ENCODE measurements at places on chromosomes 16 and 17.
A peak's percentile ranks its signal among the peaks of the same experiment; 100 is the strongest.

DNA sequence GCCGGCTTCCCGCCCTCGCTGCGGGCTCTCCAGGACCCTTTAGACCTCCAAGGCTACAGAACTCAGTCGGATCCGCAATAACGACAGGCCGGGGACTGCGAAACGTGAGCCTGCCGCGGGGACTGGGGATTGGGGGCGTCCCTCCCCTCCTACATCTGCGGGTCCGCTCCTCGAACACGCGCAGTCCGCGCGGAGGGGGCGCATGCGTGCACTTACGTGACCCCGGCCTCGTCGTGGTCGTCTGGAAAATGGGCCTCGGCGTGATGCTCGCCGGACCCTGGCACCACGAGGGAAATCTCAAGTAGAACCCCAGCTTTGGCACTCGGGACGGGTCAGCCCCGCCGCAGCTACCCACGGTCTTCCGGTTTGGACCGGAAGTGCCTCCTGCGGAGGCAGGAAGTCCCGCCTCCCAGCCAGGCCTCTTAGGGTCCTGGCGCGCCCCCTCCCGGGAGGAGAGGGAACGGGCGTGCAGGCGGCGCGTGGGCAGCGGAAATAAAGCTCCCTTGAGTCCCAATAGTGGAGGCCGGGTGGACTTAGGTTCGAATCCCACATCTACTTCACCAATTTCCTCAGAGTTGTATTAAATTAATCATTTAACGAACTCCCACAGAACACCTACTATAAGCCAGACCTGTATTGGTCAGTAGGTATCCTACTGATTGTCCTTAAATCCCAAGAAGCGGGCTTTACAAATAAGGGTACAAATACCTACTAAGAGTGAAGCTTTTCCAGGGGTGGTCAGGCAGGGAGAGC is at the start of gene TAF1C:
Gene TAF1C, minus strand, starts transcription at position 373 of the 753 bp plus-strand sequence. CDS start 2,069 bp downstream, outside the sequence.
- DNase-seq = peak; percentile 92

- DNase-seq = peak; percentile 16
Observed at GRCh38 chr16:1613728-1614455, 1.7 kb downstream of the CRAMP1 start.

- DNase-seq = no peak
Observed at GRCh38 chr16:50505115-50505514, 43.1 kb upstream of the NKD1 start.

- no peak for DNase-seq
Observed at GRCh38 chr17:42900460-42901331, at the start of gene G6PC1. G6PC1 (plus strand) TSS chr17:42900799; CDS start chr17:42900877, 78 bp downstream.

GRCh38 chr17:43841282-43841681 is 5.7 kb upstream of the CD300LG start:
- DNase-seq = no peak

DNA sequence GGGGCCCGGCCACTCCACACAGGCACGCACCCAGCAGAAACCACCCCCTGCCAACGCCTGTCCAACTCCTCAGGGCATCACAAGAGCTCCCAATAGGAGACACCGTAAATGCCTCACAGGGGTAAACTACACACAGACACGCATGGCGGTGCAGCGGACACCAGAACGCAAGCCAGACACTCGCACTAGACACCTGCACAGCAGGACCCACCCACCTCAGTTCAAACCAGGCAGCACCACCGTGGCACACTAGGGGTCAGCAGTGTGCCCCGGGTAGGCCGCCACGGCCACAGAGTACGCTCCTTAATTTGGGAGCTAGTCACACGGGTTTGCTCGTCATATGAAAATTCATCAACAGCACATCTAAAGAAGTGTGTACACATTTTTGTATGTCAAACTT is 3.4 kb downstream of the SLC38A10 start:
- peak; percentile 80 for DNase-seq

GRCh38 chr16:83363521-83363920 is 444.3 kb upstream of the HSBP1 start:
- no peak for DNase-seq

- no peak for DNase-seq
Observed at GRCh38 chr17:50586421-50587247, 26.1 kb downstream of the CACNA1G start.

GRCh38 chr16:67760206-67760955 is 41.3 kb upstream of the GFOD2 start:
- no peak for DNase-seq

DNA sequence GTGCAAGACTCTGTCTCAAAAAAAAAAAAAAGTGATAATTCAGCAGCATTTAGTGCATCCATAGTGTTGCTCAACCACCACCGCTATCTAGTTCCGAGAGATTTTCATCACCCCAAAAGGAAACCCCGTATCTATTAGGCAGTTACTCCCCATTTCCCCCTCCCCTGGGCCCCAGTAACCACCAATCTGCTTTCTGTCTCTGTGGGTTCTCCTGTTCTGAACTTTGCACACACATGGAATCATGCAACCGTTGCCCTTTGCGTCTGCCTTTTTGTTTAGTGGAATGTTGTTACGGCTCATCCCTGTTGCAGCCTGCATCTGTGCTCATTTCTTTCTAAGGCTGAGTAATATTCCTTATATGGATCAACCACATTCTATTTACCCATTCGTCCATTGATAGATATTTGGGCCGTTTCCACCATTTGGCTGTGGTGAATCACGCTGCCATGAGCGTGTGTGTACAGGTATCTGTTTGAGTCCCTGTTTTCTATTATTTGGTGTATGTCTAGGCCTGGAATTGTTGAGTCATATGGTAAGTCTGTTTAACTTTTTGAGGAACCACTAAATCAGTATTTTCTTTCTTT is 8.7 kb upstream of the SYNGR2 start:
- no peak for DNase-seq

DNA sequence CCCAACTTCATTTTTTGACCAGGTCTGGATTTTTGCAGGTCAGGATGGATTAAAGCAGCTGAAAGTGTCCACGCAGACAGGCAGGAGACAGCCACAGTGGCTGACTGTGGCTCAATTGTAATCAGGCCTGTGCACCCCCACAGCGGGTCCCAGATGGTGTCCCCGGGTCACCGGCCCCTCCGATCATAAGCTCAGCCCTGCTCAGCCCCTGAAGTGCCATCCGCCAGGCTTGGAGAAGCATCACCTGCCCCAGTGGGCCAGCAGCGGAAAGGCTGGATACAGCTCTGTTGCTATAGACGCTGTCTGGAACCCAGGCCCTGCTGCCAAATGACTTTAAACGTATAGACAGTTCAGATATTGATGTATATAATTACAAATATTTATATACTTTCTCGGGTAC is 60.6 kb downstream of the RPH3AL start:
- DNase-seq = no peak

DNA sequence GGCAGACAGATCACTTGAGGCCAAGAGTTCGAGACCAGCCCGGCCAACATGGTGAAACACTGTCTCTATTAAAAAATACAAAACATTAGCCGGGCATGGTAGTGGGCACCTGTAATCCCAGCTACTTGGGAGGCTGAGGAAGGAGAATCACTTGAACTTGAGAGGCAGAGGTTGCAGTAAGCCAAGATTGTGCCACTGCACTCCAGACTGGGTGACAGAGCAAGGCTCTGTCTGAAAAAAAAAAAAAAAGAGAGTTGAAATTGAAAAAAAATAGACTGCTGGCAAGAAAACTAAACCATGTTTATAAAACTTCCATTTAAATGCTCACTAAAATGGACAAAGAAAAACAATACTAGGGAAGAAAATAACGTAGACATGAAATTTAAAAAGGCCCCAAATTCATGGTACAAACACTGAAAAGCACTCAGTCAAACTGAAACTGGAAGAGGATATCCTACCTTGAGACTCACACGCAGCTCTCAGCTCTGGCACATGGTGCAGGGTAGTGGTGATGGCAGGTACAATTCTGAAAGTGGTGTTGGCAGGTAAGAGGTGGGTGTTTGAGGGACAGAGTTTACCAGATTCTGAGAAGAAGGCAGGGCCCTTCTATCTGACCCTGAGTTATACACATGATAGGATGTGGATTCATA is 19.3 kb downstream of the CNTROB start:
- DNase-seq = peak; percentile 14

- no peak for DNase-seq
Observed at GRCh38 chr17:602436-602835, 112.2 kb downstream of the VPS53 start.

DNA sequence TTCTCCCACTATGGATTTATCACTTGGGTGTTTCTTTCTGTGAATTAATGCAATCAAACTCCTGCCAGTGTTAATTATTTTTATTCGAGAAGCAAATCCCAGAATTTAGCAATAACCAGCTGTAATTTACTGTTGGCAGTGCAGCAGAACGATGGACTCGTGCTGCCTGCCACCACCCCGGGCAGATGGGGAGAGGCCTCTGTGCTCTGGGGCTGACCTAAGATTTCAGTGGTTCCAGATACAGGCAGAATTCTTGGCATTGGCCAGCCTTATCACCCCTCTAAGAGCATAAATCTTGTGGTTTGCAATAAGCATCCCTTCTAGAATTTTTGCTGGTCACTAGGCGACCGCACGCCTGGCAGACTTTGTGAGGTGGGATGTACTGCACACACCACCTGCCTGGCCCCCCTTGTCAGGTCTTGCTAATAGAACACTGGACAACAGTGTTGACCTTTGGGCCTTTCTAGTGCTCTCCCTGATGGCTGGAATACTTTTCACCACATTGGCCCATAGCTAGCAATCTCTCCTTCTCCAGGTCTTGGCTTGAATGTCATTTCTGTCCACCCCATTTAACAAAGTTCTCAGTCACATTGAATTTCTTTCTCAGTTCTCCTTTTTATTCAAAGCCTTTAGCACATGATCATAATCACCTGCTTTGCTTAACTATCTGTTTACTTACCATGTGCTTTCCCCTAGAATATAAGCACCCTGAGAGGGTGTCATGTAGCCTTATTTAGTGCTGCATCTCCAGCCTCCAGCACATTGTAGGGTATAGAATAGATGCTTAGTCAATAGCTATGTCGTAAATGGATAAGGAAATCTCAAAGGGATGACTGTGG is 122.1 kb upstream of the DYNLRB2 start:
- no peak for DNase-seq

- DNase-seq = no peak
Observed at GRCh38 chr16:69818891-69819545, 56.9 kb downstream of the WWP2 start.

DNA sequence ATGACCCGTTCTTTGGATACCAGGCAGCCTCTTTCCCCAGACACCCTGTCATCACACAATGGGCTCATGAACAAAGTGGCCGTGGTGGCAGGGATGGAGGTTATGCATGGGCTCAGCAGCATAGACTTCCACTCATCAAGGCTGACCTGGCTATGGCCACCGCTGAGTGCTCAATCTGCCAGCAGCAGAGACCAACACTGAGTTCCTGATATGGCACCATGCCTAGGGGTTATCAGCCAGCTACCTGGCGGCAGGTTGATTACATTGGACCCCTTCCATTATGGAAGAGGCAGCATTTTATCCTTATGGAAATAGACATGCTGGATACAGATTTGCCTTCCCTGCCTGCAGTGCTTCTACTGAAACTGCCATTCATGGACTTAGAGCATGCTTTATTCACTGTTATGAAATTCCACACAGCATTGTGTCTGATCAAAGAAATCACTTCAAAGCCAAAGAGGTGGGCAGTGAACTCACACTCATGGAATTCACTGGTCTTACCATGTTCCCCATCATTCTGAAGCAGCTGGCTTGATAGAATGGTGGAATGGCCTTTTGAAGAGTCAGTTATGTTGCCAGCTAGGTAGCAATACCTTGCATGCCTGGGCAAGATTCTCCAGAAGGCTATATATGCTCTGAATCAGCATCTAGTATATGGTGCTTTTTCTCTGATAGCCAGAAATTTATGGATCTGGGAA is 160.6 kb downstream of the PRKCB start:
- no peak for DNase-seq

- peak; percentile 46 for DNase-seq
Observed at GRCh38 chr16:68093816-68094613, 8.8 kb downstream of the NFATC3 start.

All from CD4-positive, alpha-beta T cell treated with Interleukin-10 for 1 hour (primary cell).